CD4-positive, alpha-beta T cell treated with Interleukin-6 at 100 ng/mL for 8 hours (primary cell): ENCODE measurements at places on chromosomes 2 and 18.

GRCh38 chr2:8379549-8379948, 302.3 kb upstream of the ID2 start:
- no peak for DNase-seq

DNA sequence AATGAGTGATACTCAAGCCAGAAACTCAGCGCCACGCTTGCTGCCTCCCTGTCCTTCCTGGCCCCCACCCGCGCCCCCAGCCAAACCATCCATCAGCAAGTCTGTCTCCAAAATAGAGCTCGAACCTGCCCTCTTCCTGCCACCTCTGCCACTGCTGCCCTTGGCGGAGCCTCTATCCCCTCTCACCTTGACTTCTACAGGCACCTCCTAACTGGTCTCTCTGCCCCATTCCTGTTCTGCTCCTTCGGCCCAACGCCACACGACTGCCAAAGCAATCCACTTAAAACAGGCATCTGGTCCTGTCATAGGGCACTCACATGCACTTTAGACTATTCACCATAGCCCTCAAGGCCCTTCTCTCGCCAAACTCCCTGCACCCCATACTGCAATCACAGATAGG, 210.3 kb upstream of the SMAD2 start:
- no peak for DNase-seq

DNA sequence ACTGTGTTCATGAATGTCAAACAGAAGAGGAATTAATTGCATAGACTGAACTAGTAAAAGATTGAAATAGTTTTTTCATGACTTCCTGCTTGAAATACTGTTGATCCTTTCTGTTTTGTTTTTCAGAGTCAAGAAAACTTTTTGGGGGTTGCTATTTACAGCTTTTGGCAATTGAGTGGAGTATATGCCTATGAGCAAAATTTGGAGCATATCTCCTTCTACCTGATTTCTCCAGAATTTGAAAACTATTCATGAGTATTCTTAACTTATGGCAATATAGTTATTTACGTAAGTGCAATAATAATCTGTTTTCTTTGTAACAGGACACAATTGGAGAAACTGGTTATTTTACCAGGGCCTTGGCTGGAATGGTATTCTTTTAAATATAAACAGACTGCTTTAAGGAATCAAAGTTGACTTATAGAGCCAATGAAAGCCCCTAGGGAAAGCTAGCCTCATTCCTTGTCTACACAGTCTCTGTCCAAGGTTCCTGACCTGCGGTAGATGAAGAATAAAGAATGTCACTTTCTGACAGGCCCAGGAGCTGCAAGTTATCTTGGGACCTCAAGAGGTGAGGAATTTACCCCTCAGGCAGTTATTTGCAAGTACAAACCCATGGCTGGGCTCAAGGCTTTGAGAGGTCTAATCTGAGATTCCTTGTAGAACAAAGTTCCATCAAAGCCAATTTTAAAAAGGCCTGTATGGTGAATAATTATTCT, 193.5 kb upstream of the NDUFV2 start:
- DNase-seq = no peak

DNA sequence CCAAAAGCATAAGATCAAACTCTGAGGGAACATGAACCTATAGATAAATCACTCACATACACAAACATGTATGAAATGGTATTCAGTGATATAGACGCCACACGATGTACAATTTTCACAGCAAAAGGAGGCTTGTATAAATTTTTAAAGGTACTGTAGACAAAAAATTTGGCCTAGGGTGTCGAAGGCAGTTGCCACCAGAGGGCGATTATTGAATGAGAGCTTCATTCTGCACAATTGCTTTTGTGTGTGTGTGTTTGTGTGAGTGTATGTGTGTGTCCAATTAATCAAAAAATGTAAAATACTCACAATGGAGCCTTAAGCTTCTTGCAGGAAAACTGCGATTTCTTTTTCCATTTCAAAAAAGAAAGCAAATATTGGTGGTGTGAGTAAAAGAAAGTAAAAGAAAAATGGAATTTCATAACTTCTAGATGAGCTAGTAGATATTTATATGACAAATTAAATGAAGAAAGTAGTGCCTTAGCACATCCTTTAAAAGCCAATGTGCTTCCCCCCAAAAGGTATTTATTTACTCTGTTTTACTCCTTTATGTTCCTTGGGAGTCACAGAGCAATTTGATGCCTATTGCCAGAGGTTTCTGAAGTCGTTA, 800.1 kb downstream of the SATB2 start:
- DNase-seq = no peak

DNA sequence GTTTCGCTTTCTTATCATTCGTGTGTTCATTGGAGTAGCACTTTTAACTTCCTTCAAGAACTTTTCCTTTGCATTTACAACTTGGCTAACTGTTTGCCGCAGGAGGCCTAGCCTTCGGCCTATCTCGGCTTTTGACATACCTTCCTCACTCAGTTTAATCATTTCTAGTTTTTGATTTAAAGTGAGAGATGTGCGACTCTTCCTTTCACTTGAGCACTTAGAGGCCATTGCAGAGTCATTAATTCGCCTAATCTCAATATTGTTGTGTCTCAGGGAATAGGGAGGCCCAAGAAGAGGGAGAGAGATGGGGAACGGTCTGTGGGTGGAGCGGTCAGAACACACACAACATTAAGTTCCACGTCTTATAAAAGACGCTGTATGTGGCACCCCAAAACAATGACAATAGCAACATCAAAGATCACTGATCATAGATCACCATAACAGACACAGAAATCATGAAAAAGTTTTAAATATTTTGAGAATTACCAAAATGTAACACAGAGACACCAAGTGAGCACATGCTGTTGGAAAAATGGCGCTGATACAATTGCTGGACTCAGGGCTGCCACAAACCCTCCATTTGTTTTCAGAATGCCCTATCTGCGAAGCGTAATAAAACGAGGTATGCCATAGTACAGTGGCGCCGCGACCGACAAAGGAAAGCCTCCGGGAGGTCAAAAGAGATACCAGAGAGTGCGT, 553 bp downstream of the TIGD1 start:
- DNase-seq = no peak

- no peak for DNase-seq
These were observed 42.9 kb downstream of the WDR75 start for GRCh38 chr2:189483980-189484740.

DNA sequence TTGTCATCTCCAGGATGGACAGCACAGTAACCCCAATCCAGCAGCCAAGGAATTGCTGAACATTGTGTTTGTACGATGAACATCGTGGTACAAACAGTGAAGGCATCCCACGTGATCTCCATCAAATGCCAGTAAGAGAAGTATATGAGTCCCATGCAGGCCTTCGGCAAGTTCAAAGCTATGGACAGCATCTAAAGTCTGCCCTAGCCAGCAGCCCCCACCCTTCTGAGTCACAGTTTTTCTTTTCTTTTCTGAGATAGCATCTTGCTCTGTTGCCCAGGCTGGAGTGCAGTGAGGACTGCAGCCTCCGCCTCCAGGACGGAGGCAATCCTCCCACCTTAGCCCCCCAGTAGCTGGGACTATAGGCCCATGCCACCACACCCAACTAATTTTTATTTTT, 71.0 kb upstream of the SRD5A2 start:
- DNase-seq = no peak

GRCh38 chr2:64574871-64575270, 50.7 kb downstream of the AFTPH start:
- DNase-seq = no peak

- no peak for DNase-seq
These were observed 85.2 kb downstream of the EML6 start for GRCh38 chr2:54808661-54809060.

GRCh38 chr2:151905963-151906632, 77.9 kb upstream of the ARL5A start:
- DNase-seq = no peak

- DNase-seq = no peak
These were observed 97.3 kb upstream of the RGPD4 start for GRCh38 chr2:107729440-107729839.

DNA sequence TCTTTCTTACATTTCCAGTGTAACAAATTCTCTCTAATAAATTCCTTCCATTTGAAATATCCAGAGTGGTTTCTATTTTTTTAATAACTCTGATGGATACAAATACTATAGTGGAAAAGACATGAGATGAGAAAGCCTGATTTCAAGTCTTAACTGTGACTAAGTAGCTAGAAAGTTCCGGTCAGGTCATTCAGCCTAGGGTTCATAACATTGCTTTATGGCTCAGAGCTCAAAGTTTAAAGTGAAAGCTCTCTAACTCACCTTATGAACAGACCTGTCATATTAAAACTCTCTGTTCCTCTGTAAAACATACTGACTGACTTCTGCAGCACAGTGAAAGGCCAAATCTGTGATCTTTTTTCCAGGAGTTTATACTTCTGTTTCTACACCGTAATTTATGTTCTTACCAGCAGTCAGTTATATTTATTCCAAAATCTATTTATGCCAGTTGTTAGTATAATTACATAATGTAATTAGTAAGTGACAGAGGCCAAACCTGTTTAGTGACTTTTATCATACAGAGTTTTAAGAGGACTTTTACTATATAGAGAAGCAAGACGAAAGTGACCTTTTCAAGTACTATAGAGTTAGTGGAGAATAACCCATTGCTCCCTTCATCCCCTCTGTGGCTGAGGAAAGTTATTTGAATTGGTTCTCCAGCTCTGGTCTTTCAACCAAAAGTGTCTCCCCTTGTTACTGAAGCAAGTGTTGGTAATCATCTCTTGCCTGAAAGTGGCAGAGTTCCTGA, 118.8 kb upstream of the PDE1A start:
- no peak for DNase-seq

- no peak for DNase-seq
These were observed 58.4 kb upstream of the POMC start for GRCh38 chr2:25226827-25227226.

DNA sequence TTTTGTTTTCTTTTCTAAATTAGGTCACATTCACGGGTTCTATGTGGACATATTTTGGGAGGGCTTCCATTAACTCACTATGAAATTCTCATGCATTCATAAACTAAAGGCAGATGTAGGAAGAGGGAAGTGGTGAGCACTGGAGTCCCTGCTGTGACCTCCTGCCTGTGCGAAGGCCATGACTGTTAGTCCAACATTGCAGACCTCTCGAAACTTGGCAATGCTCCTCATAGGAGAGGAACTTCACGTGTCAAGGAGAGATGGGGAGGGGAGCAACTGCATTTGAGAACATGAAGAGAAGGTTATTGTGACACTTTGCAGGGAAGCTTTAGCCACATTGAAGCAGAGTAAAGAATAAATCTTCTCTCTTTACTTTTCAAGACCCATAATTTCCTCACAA, 126.4 kb upstream of the HNMT start:
- no peak for DNase-seq

DNA sequence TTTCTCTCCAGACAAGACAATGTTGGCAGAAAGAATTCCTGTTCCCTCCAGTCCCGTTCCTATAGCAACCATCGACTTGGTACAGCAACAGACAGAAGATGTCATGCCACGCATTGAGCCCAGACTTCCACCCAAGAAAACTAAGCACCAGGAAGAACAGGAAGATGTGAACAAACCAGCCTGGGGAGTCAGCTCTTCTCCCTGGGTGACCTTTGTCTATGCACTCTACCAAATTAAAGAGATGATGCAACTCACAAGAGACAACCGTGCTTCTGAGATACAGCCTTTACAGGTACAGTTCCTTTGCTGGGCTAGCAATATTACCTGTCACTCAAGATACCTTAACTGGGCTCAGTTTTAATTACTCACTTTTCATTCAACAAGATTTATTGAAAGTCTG, 37.1 kb downstream of the NEMP2 start:
- DNase-seq = no peak

DNA sequence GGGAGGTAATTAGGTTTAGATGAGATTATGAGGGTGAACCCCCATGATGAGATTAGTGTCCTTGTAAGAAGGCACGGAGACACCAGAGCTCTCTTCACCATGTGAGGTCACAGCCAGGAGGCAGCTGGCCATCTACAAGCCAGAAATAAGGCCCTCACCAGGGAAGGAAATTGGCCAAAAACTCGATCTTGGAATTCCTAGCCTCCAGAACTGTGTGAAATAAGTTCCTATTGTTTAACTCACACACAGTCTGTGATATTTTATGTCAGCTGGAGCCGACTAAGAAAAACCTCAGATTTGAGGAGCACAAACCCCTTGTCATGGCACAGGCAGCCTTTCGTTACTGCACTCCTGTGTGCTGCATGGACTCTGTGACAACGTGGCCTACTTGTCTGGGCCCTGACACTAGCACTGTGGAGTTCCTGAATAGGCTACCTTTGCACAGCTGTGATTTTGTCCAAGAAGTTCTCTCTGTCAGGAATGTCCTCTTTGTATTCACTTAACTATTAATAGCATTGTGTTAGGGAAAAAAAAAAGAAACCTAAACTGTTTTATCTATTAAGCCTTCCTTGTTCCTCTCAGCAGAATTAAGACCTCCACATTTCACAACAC, 319.8 kb downstream of the TDRD15 start:
- no peak for DNase-seq

DNA sequence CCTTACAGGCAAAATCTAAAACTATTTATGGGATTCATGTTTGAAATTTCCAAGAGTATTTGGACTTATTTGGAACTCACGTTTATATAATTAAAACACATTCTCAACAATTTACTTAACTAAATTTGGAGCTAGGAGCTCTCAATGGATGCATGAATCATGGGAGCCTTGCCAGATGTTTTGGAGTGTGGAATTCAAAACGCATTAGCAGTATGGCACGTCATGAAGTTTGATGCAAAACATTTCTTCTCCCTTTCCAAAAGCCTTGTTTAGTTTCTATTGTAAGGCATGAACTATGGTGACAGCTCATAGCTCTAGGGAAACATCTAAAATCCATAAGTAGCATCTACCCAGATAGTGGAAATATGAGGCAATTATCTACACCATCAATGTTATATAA, 701.6 kb downstream of the SATB2 start:
- DNase-seq = no peak

GRCh38 chr2:172279813-172280212, 147.6 kb upstream of the ITGA6 start:
- no peak for DNase-seq

GRCh38 chr2:176556373-176556772, 287.1 kb downstream of the MTX2 start:
- no peak for DNase-seq

- DNase-seq = no peak
These were observed 124.2 kb upstream of the SATB2 start for GRCh38 chr2:199581935-199582360.

DNA sequence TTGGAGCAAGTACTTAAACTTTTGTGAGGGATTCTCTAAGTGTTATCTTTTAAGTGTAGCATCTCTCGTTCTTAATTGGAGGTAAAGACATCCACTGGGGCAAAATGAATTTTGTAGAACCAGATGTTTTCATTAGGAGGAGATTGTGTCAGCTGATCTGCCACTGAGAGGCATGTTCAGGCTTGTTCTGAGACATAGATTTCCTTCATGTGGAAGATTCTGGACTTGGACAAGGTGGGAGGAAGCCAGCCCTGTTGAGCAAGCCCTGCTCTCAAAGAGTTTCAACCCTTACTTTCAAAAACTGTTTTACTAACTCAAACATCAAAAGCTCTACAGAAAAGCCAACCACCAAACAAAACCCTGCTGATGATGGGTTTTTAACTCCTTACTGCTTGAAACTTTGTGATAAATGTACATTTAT, 6.5 kb downstream of the MAP4K4 start:
- peak; percentile 41 for DNase-seq

DNA sequence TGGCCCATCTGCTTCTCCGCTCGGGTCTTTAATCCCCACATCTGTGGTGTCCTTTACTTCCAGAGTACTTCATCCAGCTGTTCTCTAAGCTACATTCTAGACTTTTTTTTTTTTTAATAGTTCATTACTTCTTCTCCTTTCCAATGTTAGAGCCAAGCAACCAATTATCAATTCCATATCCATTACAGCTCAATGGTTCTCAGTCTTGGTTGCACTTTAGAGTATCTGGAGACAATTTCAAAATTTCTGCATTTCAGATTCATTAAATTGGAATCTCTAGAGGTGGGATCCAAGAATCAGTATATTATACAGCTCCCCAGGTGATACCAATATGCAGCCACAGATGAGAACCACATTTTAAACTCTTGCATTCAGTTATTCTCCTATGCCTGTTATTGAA, 43.9 kb upstream of the ZSWIM2 start:
- DNase-seq = no peak
